Left renal pelvis (tissue), 4 donors: ENCODE measurements at places on chromosomes 5 and 9.

GRCh38 chr5:124192716-124193115 lies 553.7 kb downstream of the ZNF608 start:
- no peak for DNase-seq

GRCh38 chr5:5139777-5140478 lies at the start of gene ADAMTS16:
TSS of gene ADAMTS16 (plus strand) at chr5:5140330. CDS start at chr5:5140468, 138 bp downstream.
- no peak for DNase-seq

DNA sequence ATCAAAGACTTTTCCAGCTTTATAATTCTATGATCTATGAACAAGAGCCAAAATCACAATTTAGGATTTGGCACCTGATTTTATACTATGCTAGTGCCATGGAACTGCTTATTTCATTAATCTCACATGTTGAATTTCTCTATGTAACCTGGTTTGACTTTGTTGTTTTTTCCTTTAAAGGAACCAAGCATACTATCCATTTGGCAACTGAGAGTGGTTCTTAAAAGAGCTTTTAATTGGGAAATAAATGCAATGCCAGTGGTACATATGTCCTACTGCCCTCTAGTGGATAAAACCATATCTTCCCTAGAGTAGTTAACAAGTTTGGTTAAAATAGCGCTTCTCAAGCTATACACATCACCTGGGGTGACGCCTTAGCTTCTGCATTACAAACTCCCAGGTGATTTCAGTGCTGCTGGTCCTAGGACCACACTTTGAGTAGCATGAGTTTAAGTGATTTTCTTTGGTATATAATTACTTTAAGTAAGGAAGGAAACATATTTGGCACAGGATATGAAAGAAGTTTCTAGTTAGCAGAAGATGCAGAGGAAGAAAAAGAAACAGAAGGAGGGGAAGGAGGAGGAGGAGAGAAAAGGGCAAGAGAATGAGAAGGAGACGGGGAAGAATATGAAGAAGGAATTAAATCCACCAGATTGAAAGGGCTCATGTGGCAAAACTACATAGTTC lies 56.8 kb downstream of the FGF10 start:
- no peak for DNase-seq

GRCh38 chr5:29218138-29218537 lies 1975.3 kb upstream of the CDH6 start:
- no peak for DNase-seq

GRCh38 chr9:127506117-127506813 lies 55.0 kb downstream of the LRSAM1 start:
- no peak for DNase-seq

- no peak for DNase-seq
These were observed 145.5 kb downstream of the HMHB1 start for GRCh38 chr5:143957455-143957854.

DNA sequence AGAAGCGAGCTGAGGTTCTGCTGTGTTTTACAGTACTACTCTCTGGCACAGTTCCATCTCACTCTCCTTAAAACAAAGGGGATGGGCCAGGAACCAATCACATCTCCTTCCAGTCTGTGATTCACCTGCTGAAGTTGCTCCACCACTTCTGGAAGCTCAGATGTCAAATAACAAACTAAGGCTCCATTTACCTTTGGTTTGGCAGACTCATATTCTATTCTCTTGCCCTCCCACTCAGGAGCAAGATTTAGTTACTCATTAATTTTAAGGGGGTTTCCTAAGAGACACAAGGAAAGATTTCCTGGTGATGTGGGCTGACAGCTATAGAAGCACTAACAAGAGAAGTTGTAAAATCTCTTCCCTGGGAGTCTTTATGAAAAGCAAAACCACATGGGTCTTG lies 37.8 kb upstream of the KIF2A start:
- peak; percentile 60 for DNase-seq

GRCh38 chr9:76571288-76571687 lies 112.3 kb downstream of the GCNT1 start:
- no peak for DNase-seq

- DNase-seq: no peak
These were observed 56.2 kb downstream of the ARHGEF28 start for GRCh38 chr5:73682176-73682575.

DNA sequence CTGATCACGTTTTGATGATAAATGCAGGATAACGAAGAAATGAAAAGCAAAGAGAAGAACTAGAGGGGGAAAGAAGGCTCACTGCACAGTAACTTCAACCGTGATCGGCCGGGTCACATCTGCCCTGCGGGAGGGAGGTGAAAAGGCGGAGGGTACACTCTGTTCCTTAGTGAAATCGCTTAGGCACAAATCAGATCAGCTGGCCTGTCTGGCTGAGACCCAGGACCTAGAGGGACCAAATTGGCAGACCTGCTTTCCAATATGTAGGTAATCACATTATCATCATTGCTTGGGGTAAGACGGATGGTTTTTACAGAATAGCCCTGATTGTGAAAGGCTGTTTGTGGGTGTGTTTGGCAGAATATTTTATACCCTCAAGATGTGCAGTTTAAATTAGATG lies 82.2 kb downstream of the SLC28A3 start:
- no peak for DNase-seq

GRCh38 chr5:127650022-127650421 lies 1.1 kb downstream of the CTXN3 start:
- peak; percentile 24 for DNase-seq

- no peak for DNase-seq
These were observed 25.6 kb downstream of the PDE8B start for GRCh38 chr5:77235846-77236721.

GRCh38 chr9:107833295-107833694 lies 343.7 kb upstream of the KLF4 start:
- DNase-seq: no peak

DNA sequence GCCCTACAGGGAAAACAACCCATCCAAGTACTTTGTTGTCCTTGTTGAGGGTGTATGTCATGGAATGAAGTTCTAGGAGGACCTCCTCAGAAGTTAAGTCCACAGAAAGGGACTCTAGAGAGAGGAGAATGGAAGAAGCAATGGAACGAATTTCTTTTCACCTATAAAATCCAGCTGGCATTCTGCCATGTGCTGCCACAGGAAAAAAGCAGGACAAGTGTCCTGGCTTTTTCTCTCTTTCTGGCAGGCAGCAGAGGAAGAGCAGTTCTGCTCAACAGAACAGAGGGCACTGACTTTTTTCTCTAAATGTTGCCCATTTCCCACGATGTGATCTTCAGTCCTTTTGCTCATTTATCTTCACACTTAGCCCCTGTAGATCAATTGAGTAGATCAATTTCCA lies 240.8 kb downstream of the MCTP1 start:
- no peak for DNase-seq

- no peak for DNase-seq
These were observed 348.5 kb downstream of the BNC2 start for GRCh38 chr9:16521868-16522411.

DNA sequence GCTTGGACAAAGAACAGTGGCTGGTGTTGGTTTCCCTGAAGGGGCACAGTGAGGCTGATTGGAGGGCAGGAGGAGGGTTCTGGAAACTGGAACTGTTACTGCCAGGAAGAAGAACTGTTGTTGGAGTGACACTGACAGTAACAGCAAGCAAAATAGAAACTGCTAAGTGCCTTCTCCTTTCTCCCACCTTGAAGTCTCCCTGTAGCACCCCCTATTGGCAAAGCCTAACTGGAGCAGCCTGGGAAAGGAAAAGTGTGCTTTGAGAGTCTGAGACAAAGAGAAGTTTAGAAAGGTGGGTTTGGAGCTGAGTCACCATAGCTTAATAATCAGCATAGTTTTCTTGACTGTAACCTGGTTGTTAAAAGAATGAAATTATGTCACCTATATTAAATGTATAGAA lies 2.5 kb upstream of the TMEM174 start:
- DNase-seq: no peak

GRCh38 chr5:169341556-169341955 lies 40.6 kb upstream of the SLIT3 start:
- no peak for DNase-seq

DNA sequence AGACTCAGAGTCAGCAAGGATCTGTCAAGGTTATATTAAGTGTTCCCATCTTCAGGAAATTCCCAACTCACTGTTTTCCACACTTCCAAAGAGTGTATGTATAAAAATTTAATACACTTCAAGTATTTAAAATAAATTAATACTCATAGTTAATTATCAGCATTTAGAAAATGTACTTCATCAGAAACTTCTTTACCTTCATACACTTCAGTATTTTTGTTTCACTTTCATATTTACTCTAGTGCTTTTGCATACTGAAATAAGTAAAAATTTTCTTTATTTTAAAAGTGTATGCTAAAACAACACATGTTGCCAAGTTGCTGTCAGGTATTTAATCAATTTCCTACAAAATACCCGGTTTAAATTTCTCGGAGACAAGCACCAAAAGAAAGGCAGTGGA lies 16.5 kb downstream of the RICTOR start:
- no peak for DNase-seq

DNA sequence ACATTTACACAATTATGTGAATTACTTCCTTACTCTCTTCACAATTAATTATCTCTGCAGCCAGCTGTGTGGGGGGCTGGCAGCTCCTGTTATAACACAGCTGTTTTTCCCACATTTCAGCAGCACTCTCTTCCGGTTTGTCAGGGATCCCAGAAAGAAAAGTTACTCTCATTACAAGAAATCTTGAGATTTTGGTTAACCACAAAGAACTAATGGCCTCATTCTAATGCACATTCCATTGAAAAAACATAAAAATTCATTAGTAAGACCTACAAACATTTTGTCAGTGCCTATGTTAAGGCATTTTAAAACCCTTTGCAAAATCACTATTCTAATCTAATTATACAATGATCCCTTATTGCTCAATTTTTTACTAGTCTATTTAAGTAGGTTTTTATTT lies 64.1 kb downstream of the PDE4D start:
- DNase-seq: peak; percentile 42

DNA sequence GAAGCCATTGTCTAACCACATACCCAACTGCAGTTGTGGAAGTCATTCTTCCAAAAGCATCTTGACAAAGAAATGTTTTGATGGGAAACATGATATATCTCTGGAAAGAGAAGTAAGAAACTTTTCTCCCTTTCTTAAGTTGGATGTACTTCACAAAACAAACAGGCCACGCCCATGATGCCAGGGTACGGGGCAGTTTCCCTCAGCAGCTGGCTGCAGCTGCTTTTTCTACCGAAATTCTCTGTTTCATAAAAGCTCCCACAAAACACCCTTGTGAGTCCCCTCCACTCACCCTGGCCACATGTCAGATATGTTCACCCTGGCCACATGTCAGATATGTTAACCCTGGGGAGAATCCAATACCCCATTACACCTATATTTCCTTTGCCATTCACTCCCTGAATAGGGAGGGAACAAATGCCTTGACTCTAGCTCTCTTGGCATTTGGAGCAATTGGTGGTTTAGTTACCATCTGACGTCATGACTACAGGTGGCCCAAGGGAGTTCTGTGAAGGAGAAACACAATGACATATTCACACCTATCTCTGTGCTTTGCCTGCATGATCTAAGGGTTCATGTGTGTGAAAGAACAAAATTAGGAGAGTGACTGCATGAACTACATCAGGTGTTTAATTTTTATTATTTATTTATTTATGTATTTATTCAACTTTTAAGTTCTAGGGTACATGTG lies 103.0 kb downstream of the AOPEP start:
- DNase-seq: no peak

DNA sequence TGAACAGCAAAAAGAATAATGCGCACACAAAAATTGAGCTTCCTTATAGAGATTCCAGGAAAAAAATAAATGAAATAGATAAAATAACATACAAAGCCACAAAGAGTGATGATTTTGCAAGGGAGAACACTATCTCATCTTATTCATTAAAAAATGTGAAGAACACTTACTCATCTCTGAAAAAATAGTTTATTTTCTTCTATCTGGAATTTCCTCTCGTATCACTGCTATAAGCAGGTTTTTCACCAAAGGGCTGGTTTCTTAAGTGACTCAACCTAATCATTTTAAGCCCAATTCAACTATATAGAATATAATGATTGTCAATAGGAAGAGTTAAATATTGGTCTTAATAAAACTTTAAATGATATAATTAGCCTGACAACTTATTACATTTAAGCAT lies 504.9 kb downstream of the NR2F1-AS1 start:
- no peak for DNase-seq

- DNase-seq: no peak
These were observed 57.9 kb downstream of the TGFBR1 start for GRCh38 chr9:99162759-99163364.
